ENCODE measurements at places on chromosomes 6 and 20. TPM values are rescaled to one million over a fixed set of nuclear protein-coding genes. Genes with fewer than 3 reads are reported as not detected.

- DNase-seq: no peak
Observed at GRCh38 chr6:133352046-133352445, 110.9 kb downstream of the EYA4 start.

ZC2HC1B gene
- not detected for total RNA-seq

PPP2R5D gene
- 47.7 TPM for total RNA-seq

DNA sequence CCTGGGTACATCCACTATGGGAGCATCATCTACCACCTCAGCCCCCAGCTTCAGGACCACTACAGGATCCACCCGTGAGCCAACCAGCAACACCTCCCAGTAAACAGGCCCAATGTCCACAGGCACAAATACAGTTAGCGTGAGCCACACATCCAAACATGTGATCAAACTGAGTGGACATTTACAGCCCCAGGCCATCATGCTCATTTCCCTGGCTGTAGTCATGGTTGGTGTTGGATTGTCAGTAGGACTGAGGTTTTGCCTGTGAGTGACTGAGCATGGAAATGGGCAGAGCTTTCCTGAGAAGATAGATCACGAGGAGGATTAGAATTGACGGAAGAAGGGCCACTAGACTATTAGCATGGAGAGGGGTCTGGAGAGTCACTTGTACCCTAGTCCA lies 10.7 kb upstream of the MUC21 start:
- DNase-seq: no peak

GRCh38 chr6:117932676-117933075 lies 25.6 kb downstream of the SLC35F1 start:
- no peak for DNase-seq

DNA sequence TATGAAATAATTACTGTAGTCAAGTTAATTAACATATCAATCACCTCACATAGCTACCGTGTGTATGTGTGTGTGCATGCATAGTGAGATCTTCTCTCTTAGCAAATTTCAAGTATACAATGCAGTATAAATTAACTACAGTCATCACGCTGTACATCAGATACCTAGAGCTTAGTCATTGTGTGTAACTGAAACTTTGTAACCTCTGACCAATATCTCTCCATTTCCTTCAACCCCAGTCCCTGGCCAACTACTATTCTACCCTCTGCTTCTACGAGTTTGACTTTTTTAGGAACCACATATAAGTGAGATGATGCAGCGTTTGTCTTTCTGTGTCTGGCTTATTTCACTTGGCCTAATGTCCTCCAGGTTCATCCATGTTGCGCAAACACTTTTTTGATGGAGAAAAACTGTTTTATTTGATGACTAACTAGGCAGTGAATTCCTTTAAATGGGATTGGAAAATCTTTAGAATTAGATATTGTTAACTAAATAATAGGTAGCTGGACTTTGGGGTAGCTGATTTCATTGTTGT lies 459.5 kb downstream of the DHX35 start:
- no peak for DNase-seq

GRCh38 chr6:22363166-22363713 lies 66.4 kb upstream of the PRL start:
- DNase-seq: no peak

SAPCD1 gene
- not detected for total RNA-seq

GPR63 gene
- 1.3 TPM for total RNA-seq

SYCP2 gene
- total RNA-seq: 3.3 TPM

GRCh38 chr6:155216312-155217046 lies 47.3 kb upstream of the CLDN20 start:
- DNase-seq: no peak

DNA sequence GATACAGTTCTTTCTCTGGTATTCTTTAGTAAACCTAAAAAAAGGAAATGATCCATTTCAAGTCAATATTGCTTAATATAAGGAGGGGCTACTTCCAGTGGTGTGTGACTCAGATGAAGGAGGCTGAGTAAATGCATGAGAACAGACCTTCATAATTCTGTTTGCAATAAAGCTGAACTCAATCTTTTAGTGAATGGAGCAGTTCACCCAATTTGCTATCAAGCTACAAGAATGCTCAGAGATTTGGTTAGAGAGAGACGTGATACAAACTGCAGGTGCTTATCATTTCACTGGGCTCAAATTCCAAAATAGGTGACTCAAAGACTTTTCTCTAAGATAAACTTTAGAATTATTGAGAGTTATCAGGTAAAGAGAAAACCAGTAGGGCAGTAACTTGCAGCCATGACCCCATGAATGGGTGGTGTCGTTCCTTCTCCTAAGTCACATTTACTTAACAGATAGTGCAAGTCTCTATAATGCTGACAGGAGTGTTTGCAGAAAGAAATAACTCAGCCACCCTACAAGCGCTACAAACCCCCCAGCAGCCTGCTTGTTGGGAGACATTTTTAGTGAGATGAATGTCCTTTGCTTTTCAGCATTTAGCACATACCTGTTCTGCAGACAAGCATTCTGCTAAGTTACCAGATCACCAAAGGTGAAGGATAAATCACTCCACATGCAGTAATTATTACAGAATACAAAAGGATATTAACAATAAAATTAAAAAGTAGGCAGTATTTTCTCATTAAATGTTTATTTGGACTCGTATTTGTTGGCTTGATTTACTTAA lies 16.4 kb upstream of the BLOC1S5 start:
- DNase-seq: no peak

NUP43 gene
- 21.4 TPM for total RNA-seq

DNA sequence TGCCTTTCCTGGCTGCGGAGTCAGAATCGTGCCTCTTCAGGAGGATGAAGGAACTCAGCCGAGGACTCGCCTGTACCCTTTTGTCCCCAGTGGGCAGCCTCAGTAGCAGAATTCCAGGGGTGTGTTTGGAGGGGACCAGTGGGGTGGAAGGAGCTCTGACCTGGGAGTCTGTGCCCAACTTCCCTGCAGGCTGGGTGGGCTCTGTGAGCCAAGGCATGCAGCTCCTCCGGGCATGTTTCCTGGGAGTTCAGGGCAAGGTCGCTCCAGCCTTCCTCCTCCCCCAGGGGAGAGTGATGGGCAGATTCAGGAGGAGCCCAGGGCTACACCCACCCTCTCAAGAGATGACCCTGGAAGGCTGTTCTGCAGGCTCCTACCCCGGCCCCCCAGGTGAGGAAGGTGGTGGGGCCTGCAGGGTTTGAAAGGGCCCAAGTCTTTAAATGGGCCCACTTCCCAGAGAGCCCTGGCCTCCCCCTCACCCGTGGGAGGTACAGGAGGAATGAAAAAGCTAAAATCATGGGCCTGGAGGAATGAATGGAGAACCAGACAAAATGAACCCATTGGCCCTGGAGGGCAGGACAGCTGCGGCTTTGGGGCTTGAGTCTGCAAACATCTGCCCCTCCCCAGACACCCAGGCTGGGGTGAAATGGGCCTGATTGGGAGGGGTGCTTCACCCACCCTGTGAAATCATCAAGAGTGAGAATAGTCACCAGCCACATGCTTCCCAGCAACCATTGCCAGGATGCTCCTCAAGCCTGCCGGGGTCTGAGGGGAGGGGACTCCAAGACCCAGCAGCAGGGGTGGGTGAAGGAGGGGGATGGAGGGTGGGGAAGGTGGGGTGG lies 77.6 kb upstream of the PMEPA1 start:
- no peak for DNase-seq

DNA sequence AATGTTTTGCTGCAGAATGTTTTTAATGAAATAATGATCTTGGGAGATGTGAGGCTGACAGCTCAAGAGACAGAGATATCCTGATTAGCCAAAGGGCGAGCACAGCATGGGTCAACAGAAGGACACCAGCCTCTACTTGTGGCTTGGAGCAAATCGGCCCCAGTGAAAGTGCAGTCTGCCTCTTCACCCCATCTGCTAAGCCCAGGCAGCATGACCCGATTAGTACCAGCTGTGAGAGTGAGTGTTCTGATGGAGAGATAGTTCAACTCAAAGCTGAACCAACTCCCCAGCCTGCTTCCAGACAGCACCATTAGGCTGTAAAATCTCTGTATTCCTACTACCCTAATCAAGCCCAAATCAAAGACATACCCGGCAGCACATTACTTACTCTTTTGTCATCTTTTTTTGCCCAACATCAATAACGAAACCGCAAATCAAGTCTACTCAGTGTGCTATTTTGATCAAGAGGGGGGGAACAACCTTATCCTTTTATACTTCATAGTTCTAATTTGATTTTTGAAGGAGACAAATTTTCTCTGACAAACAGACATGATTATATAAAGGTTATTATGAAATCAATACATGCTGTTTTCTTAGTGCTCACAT lies 514.1 kb upstream of the NRSN1 start:
- DNase-seq: no peak

- DNase-seq: no peak
Observed at GRCh38 chr20:31581391-31581790, 23.7 kb upstream of the ID1 start.

SSTR4 gene
- not detected for total RNA-seq

GRCh38 chr20:11753155-11753554 lies 164.5 kb upstream of the BTBD3 start:
- no peak for DNase-seq

UBR2 gene
- total RNA-seq: 29.2 TPM

DNA sequence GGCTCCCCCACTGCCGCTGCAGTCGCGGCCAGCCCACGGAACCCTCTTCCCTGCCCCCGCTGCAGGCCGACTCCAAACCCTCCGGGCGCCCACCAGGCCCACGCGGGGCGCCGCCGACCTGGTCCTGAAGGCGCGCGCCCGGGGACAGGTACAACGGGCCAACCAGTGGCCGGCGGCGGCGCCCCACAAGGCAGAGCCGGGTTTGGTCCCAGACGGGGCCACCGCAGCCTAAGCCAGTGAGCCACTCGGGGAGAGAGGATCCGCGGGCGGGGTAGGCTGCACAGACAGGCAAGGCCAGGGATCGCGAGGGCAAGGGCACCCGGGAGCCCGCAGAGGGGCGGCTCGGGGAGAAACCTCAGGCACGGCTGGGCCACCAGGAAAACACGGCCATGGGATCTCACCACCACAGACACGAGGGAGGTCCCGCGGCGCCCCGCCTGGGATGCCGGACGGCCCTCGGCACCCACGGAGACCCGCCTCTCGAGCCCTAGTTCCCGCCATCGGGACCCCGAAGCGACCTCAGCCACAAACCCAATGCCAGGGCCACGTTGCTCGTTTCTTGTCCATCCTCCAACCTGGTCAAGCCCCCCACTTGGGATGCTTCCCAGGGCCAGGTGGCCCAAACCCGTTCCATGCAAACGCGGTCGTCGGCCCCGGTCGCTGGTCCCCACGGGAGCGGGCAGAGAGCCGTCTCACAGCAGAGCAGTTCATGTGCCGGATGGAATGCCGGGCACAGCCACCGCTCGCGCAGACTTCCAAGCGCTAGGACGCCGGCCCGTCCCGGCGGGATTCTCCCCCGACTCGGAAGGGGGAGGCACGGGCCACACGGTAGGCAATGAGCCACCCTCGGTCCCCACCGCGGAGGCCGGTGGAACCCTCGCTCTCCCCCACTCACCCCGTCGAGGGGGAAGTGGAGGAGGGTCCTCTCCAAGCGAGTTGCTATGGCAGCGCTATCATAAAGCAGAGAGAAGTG lies 1956.6 kb upstream of the DEFB115 start:
- DNase-seq: no peak

DNA sequence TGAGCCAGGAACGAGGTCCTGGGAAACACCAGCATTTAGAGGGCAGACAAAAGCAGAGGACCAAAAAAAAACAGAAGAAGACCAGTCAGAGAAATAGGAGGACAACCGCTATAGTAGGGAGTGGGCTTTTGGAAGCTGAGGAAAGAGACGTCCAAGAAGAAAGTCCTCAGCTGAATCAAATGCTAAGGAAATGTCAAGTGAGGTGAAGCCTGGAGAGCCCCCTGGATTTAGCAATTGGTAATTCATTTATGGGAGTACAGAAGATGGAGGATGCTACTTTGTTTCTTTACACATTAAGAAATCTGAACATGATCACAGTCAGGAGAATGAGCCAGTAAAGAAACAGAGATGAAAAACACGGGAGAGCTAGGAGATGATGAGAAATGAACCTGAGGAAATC lies 41.1 kb downstream of the LRP11 start:
- DNase-seq: no peak

- no peak for DNase-seq
Observed at GRCh38 chr20:21490105-21490504, 23.8 kb downstream of the NKX2-2 start.

GRCh38 chr20:59650418-59650817 lies 46.1 kb downstream of the PHACTR3 start:
- no peak for DNase-seq

ENPP3 gene
- total RNA-seq: 1.5 TPM

MYH7B gene
- 5.3 TPM for total RNA-seq

PDE7B gene
- 12.9 TPM for total RNA-seq

DNA sequence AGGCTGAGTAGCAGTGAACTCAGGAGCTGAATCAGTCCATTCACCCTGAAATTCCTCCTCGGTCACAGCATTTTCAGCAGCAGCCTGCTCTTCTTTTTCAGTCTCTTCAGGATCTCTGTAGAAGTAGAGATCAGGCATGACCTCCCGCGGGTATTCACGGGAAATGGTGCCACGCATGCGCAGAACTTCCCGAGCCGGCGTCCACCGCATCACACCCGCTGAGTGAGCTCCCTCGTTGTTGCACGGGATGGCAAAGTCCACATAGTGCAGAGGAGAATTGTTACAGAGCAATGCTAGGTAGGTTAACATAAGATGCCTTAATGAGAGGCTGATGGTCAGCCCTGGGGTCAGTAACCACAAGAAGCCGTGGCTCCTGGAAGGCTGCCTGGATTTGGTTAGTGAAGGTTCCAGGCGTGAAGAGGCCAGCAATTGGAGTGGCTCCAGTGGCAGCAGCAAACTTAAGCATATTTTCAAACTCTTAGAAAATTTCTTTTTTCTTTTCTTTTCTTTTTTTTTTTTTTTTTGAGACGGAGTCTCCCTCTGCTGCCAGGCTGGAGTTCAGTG lies 113.5 kb upstream of the HDAC2 start:
- no peak for DNase-seq

Data from tibial nerve (tissue), 4 donors.